ENCODE measurements at places on chromosomes 3 and 15.

DNA sequence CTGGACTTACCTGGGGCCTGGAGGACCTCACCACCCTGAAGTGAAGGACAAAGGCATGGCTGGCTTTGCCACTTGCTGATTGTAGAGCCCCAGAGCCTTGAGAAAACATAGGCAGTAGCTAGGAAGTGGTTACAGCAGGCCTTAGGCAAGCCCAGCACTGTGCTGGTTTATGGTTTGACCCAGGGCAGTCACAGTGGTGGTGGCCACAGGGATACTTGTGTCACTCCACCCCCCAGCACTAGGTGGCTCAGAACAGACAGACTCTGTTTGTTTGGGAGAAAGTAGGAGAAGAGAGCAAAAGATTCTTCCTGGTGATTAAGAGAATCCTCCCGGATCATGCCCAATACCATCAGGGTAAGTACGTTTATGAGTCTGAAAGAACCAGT, 13.2 kb upstream of the COL8A1 start:
- no peak for DNase-seq

DNA sequence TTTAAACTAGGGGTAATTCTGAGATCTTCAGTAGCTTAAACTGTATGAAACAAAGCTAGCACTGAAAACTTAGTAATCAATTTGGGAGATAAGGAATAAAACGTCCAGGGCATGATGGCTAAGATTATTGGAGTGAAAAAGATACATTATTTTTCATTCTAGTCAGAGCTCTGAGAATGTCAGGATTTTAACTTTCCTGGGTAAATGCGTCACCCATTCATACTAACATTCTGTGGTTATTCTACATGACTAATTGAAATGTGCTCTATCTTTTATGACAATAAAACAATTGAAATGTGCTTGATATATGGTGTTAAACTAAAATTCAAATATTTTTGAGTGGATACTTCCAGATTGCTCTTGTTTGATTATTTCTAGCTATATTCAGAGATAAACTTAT, 626.0 kb downstream of the EDEM1 start:
- no peak for DNase-seq

DNA sequence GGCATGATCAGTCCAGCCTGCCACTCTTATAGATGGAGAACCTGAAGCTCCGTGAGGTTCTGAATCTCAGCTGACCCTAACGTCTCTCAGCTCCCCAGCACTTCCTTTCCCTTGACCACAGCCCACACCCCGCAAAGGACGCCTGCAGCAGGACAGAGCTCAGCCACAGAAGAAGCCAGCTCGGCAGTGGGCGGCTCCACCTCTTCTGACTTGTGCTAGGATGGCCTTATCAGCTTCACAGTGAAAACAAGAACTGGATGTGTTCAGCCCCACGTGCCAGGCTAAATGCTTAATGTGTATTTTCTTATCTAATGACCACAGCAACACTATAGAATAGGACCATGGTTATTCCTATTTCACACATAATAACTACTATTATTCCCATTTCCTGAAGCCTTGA, 127.6 kb downstream of the ARNT2 start:
- DNase-seq, result no peak

DNA sequence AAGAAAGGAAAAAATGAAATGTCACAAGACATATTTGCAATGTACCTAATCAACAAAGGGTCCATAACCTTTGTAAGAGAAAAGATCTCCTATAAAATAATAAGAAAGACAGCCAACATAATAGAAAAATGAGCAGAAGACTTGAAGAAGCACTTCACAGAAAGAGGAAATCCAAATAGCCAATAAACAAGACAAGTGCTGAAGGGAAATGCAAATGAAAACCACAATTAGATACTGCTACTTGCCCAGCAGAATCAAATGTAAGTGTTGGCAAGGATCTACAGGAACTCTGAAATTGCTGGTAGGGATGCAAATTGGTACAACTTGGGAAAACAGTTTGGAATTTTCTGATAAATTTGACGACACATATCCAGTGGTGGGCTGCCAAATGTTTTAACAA, 15.1 kb upstream of the TOPAZ1 start:
- no peak for DNase-seq
